ENCODE measurements at places on chromosomes 16 and 17.
A peak's percentile ranks its signal among the peaks of the same experiment; 100 is the strongest.

GRCh38 chr17:34504814-34505484 lies 74.4 kb upstream of the TMEM132E start:
- no peak for DNase-seq

DNA sequence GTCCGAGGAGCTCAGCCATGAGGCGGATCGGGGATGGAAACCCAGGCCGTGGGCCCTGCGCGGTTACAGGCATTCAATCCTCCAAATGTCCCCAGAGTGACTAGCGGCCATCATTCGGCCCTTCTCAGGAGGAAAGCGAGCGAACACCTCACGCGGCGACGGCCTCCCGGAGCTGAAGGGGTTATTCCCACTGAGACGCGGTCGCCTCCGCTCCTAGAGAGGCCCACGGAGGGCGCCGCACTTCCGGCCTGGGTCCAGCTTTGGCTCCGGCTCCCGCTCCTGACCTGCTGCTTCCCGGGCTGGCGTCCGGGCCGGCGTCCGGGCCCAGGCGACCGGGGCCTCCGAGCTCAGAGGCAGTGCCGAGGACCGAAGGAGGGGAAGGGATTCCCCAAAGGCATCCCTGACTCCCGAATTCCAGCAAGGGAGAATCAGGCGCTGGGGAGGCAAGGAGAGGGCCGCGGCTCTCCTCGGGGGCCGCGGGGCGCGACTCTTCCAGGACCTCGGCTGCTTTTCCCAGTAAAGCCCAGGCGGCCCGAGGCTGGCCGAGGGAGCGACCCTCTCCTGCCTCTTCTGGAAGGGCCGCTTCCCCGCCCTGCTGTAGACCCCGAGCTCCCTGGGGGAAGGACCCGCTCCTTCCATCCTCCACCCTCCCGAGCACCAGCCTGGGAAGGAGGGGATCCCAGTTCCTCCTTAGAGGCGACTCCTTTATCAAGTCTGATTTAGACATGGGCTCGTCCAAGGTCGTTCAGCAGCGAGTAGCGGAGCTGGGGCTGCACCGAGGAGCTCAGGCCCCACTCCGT lies 18.6 kb upstream of the ZNF629 start:
- peak; percentile 50 for DNase-seq

- DNase-seq: no peak
Measured at GRCh38 chr17:80071116-80071841, 30.1 kb upstream of the GAA start.

DNA sequence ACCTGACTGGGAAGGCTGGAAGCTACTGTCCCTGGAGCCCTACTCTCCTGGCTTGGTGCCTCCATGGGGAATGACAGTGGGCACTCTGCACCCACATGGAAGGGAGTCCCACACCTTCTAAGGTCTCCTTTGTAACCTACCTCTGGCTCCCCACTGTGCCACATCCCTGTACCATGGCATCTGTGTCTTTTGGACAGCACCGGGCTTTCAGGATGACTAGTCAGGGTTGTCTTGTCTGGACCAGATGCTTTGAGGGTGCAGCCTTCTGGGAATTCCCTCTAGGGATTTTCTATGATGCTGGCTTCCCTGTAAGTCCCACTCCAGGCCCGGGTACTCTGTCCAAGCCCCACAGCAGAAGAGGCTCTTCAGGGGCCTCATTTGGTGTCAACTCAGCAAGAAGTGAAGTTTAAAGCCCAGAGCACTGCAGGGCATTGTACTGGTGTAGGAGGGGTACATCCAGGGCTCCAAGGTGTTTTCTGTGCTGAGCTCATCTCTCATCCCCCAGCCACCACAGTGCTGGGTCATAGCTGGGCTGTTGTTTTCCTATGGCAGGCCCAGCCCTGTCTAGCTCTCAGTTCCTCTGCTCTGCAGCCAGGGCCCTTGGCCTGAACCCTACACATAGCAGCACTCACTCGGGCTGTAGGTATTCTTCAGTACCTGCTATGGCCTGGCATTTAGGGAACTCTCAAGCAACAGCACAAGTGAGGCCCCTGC lies 255.3 kb downstream of the CPPED1 start:
- no peak for DNase-seq

GRCh38 chr16:86316967-86317812 lies 193.1 kb upstream of the FOXF1 start:
- DNase-seq: no peak

- peak; percentile 65 for DNase-seq
Measured at GRCh38 chr17:48023400-48024148, 14.0 kb downstream of the COPZ2 start.

- no peak for DNase-seq
Measured at GRCh38 chr16:77686385-77686784, 35.9 kb upstream of the NUDT7 start.

GRCh38 chr16:67430977-67431774 lies at the start of gene HSD11B2:
HSD11B2 (plus strand) TSS chr16:67431121; CDS start chr16:67431249, 128 bp downstream.
- DNase-seq: peak; percentile 62

- no peak for DNase-seq
Measured at GRCh38 chr16:81094771-81095251, 1.4 kb downstream of the GCSH start.

DNA sequence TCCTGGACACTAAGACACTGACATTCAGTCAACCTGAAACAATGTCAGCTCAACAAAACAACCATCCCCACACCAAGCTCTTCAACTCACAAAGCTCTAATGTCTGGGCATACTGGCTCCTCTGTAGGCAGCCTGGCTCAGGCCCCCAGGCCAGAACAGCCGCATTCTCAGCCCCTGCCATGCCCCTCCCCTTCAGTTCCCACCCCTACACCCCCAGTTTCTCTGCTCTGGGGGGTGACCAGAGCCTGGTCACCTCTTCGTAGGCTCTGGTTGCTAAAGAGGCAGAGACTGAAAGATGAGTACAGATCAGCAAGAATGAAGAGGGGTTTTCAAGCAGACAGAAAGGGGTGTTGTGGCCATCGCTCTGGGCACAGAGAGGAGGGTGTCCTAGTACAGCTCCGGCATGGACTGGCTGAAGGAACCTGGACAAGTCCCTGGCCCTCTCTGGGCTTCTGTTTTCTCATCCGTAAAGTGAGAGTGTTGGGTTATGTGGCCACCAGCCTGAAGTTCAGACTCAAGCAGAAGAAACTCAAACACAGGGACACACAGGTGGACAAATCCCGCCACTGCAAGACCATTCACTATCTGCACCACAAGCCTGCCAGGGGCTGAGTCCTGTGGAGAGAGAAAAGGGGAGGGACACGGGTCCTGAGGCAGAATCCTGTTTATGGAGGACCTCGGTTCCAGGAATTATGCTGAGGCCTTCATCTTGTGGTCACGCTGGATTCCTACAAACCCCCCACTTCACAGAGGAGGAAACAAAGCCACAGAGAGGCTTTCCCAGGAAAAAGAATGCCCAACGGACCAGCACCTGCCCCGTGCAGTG lies 987 bp upstream of the SLC4A1 start:
- DNase-seq: no peak

DNA sequence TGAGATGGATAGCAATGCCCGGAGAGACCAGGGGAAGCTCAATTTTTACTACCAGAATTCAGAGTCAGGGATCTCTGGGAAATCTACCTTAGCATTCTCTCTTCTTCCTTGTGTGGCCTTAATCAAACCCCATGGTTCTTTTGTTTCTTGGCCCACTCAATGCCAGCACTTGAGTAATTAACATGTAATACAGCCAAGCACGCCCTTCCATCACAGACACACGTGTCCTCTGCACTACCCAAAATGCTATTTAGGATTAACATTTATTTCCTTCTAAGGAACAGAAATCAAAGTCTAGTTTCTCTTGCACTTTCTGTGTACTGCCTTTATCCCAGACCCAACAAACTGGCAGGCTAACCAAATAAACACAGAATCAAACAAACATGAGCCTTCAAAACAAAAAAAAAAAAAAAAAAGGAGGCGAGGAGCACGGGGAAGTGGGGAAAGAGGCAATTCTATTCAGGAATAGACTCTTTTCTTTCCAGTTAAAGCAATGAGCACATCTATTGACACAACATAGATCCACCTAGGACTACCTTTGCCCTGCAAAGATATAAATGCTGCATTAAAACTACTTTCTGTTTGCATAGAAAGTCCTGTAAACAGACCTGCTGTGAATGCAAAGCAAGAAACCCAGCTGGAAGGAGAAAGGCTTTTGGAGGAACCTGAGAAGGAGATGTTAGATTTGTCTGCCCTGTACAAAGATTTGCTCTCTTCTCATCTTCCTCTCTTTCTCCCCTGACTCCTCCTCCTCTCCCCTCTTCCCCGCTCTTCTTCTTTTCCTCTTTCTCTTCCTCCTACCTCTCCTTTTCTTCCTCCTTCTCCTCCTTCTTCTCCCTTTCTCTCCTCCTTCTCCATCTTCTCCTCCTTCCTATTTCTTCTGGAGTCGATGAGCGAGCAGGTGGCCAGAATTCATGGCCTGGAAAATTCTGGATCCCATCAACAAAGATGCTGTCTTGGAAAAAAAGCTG lies 294.4 kb downstream of the NPIPA8 start:
- no peak for DNase-seq

Data from NCI-H187 (cell line).